ENCODE measurements at places on chromosomes 11 and 22. TPM values are rescaled to one million over a fixed set of nuclear protein-coding genes. Genes with fewer than 3 reads are reported as not detected.

GRCh38 chr11:47905358-47906059 is 57.4 kb upstream of the NUP160 start:
- H3K4me1 ChIP-seq = no peaks in the 10 kb centered on the region
- no peak overlapping the region for H3K27ac ChIP-seq
- DNase-seq = no peak
- H3K4me3 ChIP-seq = no peak overlapping the region
- H3K36me3 ChIP-seq = no peaks in the 10 kb centered on the region
- H3K27me3 ChIP-seq = no peaks in the 10 kb centered on the region

GRCh38 chr11:120579611-120580031 is 68.1 kb downstream of the GRIK4 start:
- DNase-seq = no peak
- H3K27me3 ChIP-seq = peaks cover 48% of the 10 kb centered on the region
- no peaks in the 10 kb centered on the region for H3K4me1 ChIP-seq
- no peaks in the 10 kb centered on the region for H3K36me3 ChIP-seq
- no peak overlapping the region for H3K4me3 ChIP-seq
- H3K27ac ChIP-seq = no peak overlapping the region

- no peak overlapping the region for H3K4me3 ChIP-seq
- no peak for DNase-seq
These were observed 6.5 kb upstream of the RBM14 start for GRCh38 chr11:66609721-66610617.

Gene OR11H1
- total RNA-seq = not detected

Gene DAGLA
- total RNA-seq = 8.1 TPM

All from mesothelial cell of epicardium (in vitro differentiated cells).